ENCODE measurements at places on chromosomes 4 and X.

DNA sequence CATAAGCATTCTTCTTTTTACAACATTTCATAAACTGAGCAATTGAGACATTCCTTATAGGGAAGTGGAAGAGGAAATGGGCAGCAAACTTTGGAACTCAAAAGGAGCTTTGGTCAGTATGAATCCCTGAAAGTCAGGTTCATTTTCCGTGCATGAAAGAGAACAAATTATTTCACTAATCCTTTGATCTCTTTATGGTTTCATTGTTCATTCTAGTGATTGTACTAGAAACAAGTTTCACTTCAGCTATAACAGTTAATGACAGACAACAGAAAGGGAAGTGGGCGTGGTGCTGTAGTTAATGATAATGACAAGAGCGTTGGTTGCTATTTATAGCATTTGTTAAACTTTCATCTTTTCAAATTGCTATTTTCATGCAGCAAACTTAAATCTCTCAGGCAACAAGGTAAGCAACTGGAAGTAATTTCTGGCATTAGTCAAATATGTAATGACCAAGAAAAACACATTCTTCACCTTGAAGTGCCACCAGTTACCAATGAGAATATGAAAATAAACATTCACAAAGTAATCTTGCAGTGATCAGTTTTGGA is 98.4 kb downstream of the AREG start:
- no peak for DNase-seq

DNA sequence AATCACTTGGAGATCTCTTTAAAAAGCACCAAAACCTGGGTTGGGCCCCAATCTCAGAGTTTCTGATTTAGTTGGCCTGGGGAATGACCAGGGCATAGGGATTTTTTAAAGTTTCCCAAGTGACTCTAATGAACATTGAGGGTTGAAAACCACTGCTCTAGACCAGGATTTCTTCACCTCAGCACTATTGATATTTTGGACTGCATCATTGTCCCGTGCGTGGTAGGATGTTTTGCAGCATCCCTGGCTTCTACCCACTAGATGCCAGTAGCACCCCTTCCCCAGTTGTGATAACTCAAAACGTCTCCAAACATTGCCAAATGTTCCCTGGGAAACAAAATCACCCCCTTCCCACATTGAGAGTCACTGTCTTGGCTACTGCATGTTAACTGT is 61.8 kb downstream of the ATXN3L start:
- DNase-seq = no peak

DNA sequence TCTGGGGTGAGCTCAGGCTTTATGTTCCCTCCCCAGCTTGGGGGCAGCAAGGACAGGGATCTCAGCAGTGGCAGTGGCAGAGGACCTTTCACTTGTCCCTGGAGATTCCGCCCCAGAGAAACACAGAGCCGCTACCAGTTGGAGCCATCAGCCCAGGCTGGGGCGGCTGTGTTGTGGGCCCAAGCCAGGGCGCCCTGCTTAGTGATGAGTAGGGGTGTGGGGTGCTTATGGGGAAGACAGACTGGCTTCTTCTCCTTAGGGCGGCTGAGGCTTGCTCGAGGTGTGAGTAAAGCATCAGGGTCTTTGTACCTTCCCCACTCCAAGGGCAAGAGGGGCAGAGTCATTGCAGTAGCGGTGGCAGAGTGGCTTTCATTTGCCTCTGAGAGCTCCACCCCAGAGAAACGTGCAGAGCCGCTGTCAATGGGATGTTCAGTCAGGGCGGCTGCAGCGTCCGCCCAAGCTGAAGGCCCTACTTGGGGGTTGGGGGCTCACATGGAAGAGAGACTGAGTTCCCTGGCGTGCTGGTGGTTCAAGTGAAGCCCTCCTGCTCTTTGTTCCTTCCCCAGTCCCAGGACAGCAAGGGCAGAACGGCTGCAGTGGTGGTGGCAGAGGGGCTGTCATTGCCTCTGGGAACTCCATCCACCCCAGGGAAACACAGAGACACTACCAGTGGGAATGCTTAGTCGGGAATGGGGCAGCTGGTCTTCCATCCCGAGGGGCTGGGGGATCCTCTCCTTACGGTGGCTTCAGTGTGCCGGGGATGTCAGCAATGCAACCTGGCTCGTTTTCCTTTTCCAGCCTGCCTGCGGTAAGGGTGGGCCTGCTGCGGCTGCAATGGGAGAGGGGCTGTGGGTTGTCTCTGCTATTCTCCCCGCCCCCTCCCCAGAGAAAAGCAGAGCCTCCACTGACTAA is 2142.5 kb upstream of the TENM3 start:
- DNase-seq = no peak

GRCh38 chrX:83658731-83659130 is 150.6 kb downstream of the POU3F4 start:
- DNase-seq = no peak

- DNase-seq = no peak
These were observed 144.4 kb downstream of the ZNF674 start for GRCh38 chrX:46400530-46401443.

DNA sequence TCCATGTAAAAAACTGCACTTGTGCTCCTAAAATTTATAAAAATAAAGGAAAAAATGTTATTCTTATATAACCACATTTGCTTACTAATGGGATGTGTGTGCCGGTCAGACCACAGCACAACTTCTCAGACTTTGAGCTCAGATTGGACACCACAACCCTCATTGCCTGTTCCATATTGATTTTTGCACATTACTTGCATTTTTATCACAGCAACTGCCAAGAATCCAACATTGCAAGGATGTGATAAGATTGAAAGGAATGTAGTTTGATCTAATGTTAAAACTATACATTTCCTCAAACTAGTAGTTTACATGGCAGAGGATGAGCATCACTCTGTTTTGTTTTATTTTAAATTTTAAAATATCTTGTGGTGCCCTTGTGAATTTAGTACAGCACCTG is 227.8 kb downstream of the KDR start:
- no peak for DNase-seq

Data from progenitor cell of endocrine pancreas (in vitro differentiated cells).